ENCODE measurements at places on chromosomes 4 and X.

DNA sequence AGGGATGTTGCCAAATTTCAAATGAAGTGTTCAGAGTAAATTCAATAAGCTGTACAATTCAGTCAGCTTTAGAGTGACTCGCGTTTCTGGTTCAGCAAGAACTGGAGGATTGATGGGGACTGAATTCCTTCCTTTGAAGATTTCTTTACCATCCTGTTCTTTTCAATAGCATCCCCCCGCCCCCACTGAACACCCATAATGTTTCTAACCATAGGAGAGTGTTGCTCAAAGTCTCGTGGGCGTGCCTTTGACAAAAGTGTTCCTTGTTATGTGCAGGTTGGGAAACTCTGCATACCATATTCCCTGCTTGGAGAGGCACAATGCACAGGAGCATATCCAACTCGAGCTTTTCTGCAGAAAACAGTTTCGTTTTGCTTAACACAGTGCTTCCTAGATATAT, 323.5 kb upstream of the CASK start:
- H3K36me3 ChIP-seq, result no peaks in the 10 kb centered on the region
- no peaks in the 10 kb centered on the region for H3K4me1 ChIP-seq
- DNase-seq, result no peak
- H3K4me3 ChIP-seq, result no peak overlapping the region
- H3K27me3 ChIP-seq, result no peaks in the 10 kb centered on the region
- no peak overlapping the region for H3K27ac ChIP-seq

- no peaks in the 10 kb centered on the region for H3K36me3 ChIP-seq
- no peaks in the 10 kb centered on the region for H3K27me3 ChIP-seq
- H3K4me3 ChIP-seq, result no peak overlapping the region
- no peak for DNase-seq
Measured at GRCh38 chr4:139799615-139800014, 134.0 kb downstream of the MGST2 start.

DNA sequence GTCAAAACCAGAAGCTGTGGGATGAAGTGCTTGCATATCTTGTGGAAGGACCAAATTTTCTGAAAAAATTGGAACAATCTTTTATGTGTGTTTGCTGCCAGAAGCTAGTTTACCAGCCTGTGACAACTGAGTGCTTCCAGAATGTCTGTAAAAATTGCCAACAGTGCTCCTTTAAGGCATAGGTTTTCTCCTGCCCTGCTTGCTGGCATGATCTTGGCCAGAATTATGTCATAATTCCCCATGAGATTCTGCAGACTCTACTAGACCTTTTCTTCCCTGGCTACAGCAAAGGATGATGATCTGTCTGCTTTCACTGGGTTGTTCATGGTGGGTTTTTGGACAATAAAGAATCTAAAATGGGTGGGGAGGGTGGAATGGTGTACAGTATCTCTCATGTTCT, 196.3 kb upstream of the ZCCHC13 start:
- no peak for DNase-seq
- H3K4me1 ChIP-seq, result no peaks in the 10 kb centered on the region
- no peaks in the 10 kb centered on the region for H3K36me3 ChIP-seq
- H3K27me3 ChIP-seq, result no peaks in the 10 kb centered on the region
- no peak overlapping the region for H3K27ac ChIP-seq
- no peak overlapping the region for H3K4me3 ChIP-seq

DNA sequence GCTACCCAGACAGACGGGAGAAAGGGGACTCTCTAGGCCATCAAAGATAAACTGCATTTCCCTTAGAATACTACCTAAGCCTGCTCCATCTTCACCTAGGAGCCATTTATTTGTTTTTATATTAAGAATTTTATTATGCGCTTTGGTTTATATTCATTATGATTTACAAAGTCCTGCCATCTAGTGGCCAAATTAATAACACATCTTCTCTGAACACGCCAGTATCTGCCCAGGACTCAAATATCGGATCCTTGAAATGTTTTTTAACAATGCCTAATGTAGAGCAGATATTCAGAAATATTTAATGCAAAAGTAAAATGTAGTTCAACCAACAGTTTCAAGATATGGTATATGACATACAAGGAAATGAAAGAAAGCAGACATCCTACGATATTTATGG, 20.8 kb upstream of the PRPS2 start:
- no peak overlapping the region for H3K4me3 ChIP-seq
- no peaks in the 10 kb centered on the region for H3K4me1 ChIP-seq
- H3K27me3 ChIP-seq, result no peaks in the 10 kb centered on the region
- no peak overlapping the region for H3K27ac ChIP-seq

DNA sequence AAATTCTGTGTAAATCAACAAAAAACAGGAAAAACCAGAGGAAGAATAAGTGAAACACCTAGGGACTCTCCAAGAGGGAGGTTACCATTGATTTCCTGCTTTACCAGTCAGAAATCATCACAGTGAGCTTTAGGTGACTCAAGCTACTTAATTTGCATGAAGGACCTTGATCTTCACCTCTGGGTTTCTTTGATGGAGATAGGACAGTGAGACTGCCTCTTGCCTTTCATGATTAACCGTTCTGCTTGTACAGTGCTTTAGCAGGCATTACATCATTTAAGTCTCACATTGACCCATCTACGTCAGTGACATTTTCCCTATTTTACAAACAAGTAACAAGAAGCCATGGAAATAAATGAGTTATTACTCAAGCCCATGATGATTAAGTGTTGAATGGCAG, 3.4 kb upstream of the GK start:
- H3K36me3 ChIP-seq, result no peaks in the 10 kb centered on the region
- no peak overlapping the region for H3K27ac ChIP-seq
- H3K27me3 ChIP-seq, result no peaks in the 10 kb centered on the region
- no peak for DNase-seq
- no peaks in the 10 kb centered on the region for H3K4me1 ChIP-seq

DNA sequence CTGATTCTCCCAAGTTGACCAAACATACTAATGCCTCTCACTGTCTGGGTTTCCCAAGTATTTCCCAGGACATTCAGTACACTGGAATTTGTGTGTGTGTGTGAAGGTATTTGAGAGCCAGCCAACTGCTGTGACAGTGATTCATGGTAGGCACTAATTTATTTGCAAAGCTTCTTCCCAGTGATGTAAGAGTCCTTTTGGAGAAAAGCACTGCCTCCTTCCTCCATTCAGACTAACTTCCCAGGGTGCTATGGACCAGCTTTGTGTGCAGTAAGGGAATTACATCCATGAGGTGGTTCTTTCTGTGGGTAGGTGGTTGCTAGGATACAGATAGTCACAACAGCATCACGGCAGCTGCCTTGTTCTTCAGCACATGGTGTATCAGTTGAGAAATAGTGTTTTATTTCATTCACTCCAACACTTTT, 8.7 kb downstream of the EGF start:
- DNase-seq, result no peak
- H3K4me1 ChIP-seq, result no peaks in the 10 kb centered on the region
- no peak overlapping the region for H3K4me3 ChIP-seq

DNA sequence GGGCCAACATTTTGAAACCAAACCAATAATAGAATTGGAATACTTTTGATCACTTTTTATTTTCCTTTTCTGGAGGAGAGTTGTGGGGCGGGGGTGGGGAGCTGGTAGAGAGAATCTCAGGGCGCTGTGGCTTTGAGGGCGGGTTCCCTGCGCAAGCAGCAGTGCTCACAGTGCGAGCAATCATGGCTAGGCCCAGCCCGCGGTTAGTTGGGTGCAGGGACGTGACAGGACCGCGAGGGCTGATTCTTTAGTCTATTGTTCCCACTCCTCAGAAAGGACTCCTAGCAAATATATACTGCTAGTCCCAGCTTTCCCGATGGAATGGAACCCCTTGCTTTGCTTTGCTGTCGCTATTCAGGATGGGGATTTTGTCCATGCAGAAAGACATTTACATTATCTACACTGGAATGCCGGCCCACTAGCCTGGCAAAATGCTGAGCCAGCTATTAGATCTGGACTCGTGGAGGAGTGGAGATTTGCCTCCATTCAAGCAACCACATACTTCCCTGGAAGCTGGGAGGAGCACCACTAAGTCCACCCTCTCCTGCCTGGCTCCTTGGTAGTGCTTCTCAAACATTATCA, 23.9 kb upstream of the APLN start:
- H3K4me3 ChIP-seq, result peak overlapping the region; percentile 40
- H3K36me3 ChIP-seq, result no peaks in the 10 kb centered on the region

DNA sequence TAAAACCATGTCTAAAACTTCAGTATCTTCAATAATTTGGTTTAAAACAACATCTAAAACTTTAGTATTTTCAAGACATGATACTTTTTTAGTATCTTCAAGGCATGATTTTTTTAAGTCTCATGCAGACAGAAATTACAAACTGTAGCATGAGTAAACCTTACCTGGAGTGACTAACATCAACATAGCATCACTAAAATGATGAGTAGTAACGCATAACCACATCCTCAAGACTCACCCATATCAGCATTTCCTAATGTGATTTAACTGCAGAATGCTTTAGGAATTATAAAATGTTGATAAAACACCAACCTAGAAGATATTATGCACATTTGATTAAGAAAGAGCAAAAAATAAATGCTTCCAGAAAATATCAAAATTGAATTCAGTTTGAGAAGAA, 19.7 kb upstream of the EDNRA start:
- no peak overlapping the region for H3K4me3 ChIP-seq
- H3K27ac ChIP-seq, result no peak overlapping the region
- no peak for DNase-seq
- no peaks in the 10 kb centered on the region for H3K36me3 ChIP-seq
- no peaks in the 10 kb centered on the region for H3K27me3 ChIP-seq

DNA sequence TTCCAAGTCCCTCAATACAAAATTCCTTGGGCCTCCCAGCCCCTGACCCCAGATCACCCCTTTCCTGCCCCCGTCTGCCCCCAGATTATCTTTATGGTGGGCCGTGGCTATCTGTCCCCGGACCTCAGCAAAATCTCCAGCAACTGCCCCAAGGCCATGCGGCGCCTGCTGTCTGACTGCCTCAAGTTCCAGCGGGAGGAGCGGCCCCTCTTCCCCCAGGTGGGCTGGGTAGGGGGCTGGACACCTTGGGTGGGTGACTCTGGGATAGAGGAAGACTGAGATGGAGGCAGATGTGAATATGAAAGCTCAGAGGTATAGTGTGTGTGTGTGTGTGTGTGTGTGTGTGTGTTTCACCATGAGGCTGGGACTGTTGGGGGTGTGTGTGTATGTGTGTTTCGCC, 9.8 kb downstream of the ARAF start:
- no peak overlapping the region for H3K4me3 ChIP-seq
- no peak for DNase-seq
- H3K27ac ChIP-seq, result no peak overlapping the region
- no peaks in the 10 kb centered on the region for H3K27me3 ChIP-seq
- no peaks in the 10 kb centered on the region for H3K36me3 ChIP-seq
